Breast epithelium (tissue), 4 donors: ENCODE measurements at places on chromosomes 6 and 20.

GRCh38 chr6:52958546-52959255 lies 36.4 kb downstream of the GSTA4 start:
- DNase-seq, result no peak

- DNase-seq, result no peak
These were observed 54.2 kb downstream of the ZNF831 start for GRCh38 chr20:59217794-59218280.

GRCh38 chr6:158415666-158416065 lies 103.4 kb downstream of the TULP4 start:
- no peak for DNase-seq

- DNase-seq, result no peak
These were observed 135.8 kb upstream of the CITED2 start for GRCh38 chr6:139510040-139510790.

- no peak for DNase-seq
These were observed 64.7 kb downstream of the ARHGAP18 start for GRCh38 chr6:129645106-129645829.

GRCh38 chr6:31525553-31525931 lies 3.2 kb upstream of the MCCD1 start:
- DNase-seq, result no peak

GRCh38 chr6:123316733-123317323 lies 319.9 kb downstream of the TRDN start:
- no peak for DNase-seq

DNA sequence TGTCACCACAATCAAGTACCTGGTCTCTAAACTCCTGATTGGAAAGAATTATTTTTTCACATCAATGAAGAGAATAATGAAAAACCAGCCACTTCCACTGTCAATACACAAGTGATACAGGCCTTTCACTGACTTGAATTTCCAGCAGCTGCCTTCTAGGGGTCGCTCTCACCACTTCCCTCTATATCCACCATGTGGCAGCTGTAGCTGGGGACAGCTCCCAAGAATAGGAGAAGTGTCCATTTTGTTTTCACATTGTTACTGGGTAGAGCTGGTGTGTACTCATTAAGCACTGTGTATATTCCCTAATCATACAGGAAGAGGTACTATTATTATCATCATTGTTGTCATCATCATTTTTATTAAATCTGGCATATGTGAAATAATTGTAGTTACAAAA lies 438.4 kb upstream of the SPTLC3 start:
- DNase-seq, result no peak

DNA sequence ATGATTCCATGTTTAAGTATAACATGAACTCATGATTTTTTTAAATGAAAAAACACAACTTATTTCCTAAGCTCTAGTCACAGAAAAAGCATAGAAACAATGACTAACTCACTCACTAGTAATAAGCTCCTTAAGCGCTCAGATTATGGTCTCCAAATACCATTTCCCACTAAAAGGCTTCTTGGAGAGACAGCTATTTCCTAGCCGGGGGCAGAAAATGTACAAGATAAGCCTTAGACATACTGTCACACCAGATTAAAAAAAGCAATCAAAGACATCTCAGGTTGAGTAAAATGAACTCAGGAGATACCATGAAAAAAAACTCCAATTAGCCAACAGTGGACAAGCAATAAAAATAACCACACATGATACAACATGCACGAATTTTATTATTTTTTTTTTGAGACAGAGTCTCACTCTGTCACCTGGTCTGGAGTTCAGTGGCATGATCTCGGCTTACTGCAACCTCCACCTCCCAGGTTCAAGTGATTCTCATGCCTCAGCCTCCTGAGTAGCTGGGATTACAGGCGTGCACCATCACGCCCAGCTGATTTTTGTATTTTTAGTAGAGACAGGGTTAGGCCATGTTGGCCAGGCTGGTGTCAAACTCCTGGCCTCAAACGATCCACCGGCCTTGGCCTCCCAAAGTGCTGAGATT lies 14.9 kb downstream of the SRPK1 start:
- DNase-seq, result no peak
